ENCODE measurements at places on chromosomes 7 and 10. TPM values are rescaled to one million over a fixed set of nuclear protein-coding genes. Genes with fewer than 3 reads are reported as not detected.

DNA sequence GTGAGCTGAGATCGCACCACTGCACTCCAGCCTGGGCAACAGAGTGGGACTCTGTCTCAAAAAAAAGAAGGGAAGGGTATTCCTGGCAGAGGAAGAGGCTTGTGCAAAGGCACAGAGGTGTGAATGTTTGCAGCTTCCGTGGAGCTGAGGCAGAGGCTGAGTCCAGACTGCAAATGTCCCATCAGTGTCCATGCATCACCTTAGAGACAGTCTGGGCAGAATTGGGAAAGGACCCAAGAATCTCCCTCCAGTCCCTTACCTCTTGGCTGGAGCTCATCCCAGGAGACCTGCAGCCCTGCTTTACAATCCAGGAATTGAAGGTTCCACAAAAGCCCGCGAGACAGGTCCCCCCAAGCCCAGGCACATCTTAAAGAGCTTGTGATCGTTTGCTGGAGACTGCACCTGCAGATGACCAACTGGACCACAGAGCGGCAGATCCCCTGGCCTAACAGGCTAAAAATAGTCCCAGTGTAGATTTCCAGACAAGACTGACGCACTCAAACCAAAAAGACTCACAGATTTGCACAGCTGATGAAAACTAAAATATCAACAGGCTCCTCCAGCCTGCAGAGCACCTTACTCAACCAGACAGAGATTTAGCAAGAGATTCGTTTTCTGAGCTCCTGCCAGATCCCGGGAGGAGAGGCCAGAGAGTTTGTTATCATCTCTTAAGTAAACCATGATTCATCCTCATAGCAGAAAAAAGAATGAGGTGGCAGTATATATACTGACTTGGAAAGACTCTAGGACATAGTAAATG lies 22.9 kb upstream of the NANOS1 start:
- peak; percentile 95 for DNase-seq

- DNase-seq: no peak
Measured at GRCh38 chr10:31647861-31648260, 280.8 kb downstream of the ARHGAP12 start.

GRCh38 chr10:43576580-43576979 lies 2.2 kb upstream of the ZNF239 start:
- DNase-seq: no peak

- peak; percentile 70 for DNase-seq
Measured at GRCh38 chr7:33933611-33934281, 28.4 kb downstream of the BMPER start.

DNA sequence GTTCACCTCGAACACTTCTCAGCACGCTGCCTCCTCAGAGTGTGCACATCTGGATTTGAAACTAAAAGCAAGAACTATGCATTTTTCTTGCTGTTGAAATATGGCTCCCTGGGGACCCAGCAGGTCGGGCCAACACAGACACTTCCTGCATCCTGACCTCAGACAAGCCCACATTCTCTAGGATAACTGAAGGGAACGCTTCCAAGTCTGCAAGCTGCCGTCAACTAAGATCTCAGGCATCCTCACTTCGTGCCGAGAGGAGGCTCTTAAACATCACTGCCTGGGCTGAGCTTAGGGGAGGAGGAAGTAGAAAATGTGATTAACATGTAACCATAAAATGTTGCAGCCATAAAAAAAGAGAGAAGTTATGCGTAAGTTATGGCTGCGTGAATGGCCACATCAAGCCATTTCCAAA lies 65.5 kb downstream of the PYROXD2 start:
- DNase-seq: no peak

GRCh38 chr7:96832092-96832662 lies 122.5 kb upstream of the SEM1 start:
- no peak for DNase-seq

DNA sequence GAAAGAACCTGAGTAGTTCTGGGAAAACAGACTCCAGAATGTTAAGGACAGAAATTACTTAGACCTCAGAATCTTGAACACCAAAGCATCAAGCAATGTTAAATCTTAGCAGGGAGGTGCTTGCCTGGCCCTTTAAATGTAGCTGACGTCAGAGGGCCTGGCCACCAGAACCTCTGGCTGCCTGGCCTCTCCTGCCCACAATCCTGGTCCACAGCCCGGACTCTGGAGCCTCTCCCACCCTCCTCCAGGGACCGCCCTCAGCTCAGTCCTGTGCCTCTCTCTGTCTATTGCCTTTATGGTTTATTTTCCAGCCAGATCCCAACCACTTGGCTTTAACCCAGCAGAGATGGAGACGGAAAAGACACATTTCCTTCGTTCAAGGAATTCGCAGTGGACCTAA lies 42.2 kb upstream of the EGR2 start:
- DNase-seq: no peak

DNA sequence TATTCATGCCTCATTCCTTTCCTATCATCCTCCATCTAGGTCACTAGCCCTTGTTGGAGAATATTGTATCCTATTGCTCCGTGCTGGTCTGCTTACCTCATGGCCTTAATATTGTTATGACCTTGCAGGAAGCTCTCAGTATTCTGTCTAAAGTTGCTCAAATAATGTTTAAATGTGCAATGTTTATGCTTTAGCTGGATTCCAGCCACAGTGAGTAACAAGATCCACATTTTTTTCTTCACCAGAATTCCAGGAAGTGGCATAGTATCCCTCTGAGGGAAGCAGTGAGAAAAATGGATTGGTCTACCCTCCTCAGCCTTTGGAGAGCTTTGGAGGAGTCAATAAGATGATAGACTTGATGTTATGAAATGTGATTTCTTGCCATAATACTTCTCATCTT lies 402.6 kb downstream of the NRG3 start:
- no peak for DNase-seq

DNA sequence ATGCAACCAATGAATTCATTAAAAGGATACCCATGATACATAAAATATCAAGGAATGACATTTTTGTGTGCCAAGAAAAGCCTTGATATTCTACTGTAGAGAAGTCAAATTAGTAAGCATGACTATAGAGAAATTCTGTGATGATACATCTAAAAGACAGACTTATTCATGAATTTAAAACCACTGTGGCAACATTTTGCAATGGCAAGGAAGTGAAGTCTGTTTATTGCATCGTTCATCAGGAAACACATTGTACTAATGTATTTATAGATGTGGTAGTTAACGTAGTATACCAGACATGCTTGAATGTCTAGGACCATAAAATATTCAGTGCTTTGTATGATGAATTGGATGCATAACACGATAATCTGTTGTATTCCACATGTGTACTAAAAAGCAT lies 9.3 kb upstream of the CLEC5A start:
- DNase-seq: no peak

DNA sequence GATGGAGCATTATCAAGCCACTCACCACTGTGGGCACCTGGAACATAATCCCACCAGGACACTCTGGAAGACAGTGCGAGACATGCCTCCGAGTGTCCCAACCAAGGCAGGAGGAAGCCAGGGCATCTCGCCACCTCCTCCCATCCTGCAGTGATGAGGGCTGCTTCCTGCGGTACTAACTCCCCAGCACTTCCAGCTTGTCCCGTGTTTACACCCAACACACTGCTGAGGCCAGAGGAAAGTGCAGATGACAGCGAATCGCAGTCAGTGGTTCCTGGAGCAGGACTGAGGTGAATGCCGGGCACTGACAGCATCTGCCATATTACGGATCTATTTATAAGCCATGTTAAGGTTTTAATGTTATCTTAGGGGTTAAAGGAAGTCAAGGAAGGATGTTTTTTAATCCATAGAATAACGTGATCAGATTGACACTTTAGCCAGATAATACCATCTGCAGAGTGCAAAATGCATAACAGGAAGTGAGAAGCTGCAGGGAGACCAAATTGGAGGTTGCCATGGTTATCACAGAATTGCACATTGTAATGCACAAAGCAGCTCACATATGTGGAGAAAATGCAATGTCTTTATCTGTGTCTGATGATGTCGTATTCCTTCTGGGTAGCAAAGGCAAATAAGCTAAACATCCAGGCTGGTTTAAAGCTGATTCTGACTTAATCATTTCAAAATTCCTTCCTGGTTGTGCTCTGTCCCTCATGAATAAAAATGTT lies 314.1 kb upstream of the C7orf33 start:
- no peak for DNase-seq

DNA sequence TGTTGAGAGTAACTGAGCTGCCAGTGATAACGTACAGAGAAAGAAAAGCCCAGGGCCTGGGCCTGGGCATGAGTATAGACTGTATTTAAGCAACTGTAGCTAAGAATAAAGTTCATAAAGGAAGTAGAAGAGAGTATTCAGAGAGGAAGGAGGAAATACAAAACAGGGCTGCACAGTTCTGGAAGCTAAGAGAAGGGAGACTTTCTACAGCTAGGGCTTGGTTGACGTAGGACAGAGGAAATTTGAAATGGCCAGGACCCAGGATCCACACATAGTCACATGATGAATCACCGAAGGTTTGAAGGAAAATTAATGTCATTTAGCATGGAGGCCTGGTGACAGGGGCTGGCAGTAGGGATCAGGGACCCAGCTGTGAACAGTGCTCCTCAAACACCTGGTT lies 66.7 kb downstream of the ARL4A start:
- DNase-seq: no peak

DNA sequence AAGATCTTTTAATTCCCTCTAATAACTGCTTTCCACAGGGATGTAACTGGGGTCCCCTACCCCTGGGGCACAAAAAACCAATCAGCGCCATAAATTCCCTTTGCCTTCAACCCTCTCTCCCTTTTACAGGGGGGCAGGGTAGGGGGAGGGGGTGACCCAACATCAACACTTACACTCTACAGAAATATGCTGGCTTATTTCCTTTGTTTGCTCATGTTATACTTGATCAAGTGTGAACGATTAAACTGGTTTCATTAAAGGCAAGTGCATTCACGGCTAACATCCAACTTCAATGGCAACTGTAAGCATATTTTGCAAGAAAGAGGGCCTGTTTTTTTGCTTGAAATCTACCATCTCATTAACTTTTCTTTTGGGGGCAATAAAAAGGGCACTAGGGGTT lies 2.9 kb downstream of the CTBP2 start:
- DNase-seq: no peak

DNA sequence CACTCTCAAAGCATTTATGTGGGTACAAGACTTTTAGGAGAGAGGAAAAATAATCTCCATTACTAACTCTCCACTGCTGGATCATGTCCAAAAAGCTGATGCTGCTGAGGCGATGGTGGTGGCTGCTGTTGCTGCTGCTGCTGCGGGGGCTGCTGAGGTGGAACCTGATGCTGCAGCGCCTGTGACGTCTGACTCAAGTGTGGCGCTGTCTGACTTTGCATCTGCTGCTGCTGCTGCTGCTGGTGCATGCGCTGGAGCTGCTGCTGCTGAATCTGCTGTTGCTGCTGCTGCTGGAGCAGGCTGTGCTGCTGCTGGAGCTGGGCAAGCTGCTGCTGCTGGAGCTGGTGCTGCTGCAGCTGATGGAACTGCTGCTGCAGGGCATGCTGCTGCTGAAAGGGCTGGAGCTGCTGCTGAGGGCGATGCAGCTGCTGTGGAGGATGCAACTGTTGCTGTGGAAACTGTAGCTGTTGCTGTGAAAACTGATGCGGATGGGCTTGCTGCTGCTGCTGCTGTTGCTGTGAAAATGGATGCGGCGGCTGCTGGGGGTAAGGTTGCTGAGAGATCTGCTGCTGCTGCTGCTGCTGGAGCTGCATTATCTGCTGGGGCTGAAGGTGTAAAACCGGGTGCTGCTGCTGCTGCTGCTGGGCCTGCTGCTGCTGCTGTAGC lies 34.5 kb downstream of the PAXIP1 start:
- DNase-seq: no peak

- no peak for DNase-seq
Measured at GRCh38 chr7:127389321-127389720, 3.2 kb downstream of the ZNF800 start.

DNA sequence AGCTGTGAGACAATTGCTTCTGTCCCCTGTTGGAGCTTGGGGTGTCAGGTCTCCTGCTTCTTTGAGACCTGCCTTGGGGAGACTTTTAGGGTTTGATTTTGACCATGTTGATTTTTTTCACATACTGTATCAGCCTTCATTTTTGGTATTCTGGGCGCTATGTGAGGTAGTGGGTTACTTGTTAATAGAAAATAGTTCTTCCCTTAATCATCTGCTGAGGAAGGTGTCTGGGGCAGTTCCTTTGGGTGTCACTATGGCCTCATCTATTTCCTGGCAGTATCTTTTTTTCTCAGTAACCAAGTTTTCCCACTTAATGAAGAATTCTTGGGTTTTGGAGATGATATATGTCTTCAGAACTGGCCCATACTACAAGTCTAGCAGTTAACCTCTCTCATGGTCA lies 4.6 kb upstream of the NOLC1 start:
- no peak for DNase-seq

DNA sequence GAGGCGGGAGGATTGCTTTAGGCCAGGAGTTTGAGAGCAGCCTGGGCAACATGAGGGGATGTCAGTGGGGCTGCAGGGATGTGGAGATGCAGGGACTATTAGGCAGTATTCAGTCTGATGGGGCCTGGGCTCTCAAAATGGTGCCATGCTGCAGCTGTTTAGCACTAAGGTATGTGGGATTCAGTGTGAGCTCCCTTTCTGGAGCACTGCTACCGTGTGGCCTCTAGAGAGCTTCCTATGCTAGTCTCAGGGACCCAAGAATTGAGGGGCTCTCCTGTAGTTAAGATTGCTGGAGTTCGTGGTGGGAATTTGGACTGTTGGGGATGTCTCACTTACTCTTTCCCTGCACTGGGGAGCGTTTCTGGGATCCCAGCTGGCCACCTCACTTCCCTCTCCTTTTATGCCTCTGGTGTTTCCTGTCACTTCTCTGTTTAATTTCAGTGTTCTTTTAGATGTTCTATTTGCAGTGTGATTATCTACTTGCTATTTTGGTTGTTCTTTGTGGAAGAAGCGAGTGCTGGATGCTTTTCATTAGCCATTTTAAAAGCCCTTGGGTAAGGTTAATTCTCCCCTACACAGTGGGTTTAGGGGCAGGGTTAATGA lies 23.4 kb downstream of the LSMEM1 start:
- no peak for DNase-seq

GRCh38 chr10:103786020-103786419 lies 69.4 kb downstream of the SH3PXD2A start:
- DNase-seq: no peak

DNA sequence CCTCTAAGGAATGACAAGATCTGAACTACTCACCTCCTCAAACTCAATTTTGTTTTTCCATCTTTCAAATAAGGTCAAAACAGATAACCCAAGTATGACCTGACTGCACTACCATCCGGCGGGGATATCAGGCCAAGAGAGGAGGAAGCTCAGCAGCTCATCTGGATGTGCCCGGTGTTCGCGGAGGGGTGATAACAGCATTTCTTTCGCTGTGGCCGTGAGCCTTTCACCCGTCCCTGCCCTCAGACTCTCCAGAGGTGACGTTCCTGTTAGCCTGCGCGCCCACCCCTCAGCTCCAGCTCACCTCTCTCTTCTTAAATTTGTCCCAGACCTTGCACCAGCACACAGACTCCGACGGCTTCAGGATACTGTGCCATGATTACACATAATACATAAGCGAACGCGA lies 526 bp downstream of the ZNF248 start:
- DNase-seq: no peak

Gene PLCE1
- total RNA-seq: 39.7 TPM

Gene SEMA3A
- total RNA-seq: 43.3 TPM

Gene SAP25
- 3.0 TPM for total RNA-seq

Gene BBIP1
- total RNA-seq: 55.2 TPM

Gene FAM25G
- not detected for total RNA-seq

Gene IFIT2
- 31.6 TPM for total RNA-seq

Gene PRSS1
- 7.3 TPM for total RNA-seq
